ENCODE measurements at places on chromosomes 11 and 22. TPM values are rescaled to one million over a fixed set of nuclear protein-coding genes. Genes with fewer than 3 reads are reported as not detected.

DNA sequence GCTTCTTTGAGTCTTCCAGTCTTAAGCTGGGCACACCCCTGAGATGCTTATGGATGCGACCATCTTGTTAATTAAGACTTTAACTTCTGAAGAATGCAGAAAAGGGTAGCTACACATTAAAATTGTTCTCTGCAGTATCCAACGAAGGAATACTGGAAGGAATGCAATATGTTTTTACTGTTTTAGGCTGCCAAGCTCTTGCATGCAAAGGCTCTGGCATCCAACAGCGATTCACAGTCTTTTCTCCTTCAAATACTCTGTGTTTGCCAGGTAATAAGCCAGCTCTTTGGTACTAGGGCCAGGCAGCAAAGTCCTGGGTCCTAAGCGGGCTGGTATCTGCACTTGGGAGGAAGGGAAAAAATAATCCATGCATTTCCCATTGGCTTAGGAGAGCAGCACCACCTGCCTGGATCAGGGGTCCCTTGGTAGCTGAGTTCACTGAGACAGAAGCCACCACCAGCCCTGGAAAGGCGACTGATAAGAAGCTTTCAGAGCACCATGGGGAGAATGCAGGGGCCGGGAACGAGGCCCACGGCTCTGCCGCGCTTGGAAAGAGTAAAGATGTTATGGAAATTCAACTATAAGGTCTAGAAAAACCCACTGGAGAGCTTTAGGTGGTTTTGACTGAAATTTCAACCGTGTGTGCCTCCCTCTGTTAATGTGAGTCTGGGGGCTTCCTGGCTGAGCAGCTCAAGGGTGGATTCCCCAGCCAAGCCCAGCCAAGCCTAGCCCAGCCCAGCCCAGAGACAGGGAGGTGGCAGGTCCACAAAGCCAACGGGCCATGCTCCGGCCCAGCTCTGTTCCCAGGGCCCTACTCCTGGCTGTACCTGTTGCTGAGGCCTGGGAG, 67.0 kb upstream of the CCND1 start:
- H3K27ac ChIP-seq, result no peak overlapping the region
- no peaks in the 10 kb centered on the region for H3K27me3 ChIP-seq
- DNase-seq, result no peak

DNA sequence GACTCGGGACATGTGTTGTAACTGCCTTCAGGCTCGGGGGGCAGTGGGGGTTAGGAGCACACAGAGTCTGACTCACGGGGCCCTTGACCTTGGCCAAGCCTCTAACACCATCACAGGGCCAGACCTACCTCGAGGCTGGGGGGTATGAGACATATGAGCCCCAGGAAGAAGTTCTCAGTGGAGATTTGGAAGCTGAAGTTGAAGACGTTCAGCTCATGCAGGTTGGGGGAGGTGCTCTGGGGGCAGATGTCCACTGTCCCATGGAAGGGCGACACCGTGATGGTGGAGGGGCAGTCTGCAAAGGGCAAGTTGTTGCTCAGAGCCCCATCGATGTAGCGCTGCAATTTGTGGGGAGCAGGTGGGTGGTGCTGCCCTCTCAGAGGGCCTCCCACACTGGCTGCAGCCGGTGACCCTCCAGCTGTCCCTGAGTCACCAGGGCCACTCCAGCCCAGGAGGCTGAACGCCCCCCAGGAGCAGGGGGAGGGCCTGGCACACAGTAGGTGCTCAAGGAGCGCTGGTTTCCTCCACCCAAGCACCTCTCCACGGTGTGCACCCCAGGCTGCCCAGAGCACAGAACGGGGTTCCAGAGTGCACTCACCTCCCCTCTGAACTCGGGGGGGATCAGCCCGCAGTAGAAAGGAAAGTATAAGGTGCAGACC, 2.5 kb downstream of the PNPLA5 start:
- H3K27me3 ChIP-seq, result peaks cover 41% of the 10 kb centered on the region
- H3K27ac ChIP-seq, result no peak overlapping the region

The C11orf91 gene
- 0.79 TPM for total RNA-seq

The C11orf16 gene
- total RNA-seq, result not detected

- H3K4me3 ChIP-seq, result no peak overlapping the region
- no peak overlapping the region for H3K27ac ChIP-seq
- H3K36me3 ChIP-seq, result no peaks in the 10 kb centered on the region
Measured at GRCh38 chr11:123258877-123259276, 63.8 kb upstream of the CLMP start.

DNA sequence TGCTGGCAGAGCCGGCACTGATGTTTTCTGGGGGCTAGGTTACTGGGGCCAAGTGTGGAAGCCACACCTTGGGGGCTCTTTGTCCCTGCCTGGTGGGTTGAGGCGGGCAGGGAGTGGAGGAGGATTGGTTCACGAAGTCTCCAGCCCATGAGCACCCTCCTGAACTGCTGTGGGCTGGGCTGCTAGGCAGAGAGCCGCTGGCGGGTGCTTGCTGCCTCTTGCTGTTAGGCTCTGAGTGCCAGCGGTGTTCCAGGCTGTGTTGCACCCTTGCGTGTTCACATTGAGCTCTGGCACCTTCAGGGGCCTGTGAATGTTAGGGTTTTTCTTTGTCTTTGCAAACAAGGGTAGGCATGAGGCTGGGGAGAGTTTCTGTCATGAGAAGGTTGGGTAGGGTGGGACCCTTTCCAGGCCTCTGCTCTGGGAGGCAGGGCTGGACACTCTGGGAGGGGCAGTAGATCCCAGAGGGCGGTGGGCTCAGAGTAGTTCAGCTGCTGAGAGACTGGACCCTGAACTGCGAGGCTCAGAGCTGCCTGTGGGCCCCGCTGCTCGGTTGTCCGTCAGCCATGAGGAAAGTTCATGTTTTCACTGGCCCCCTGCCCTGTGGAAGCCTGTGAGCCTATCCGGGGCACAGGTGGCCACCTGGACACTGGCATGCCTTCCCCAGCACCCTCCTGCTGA, 24.0 kb upstream of the TMEM191C start:
- no peaks in the 10 kb centered on the region for H3K4me1 ChIP-seq
- H3K27me3 ChIP-seq, result no peaks in the 10 kb centered on the region
- no peak for DNase-seq
- no peak overlapping the region for H3K27ac ChIP-seq
- peaks cover 3% of the 10 kb centered on the region for H3K36me3 ChIP-seq
- no peak overlapping the region for H3K4me3 ChIP-seq

The MPZL3 gene
- total RNA-seq, result 3.9 TPM
